ENCODE measurements at places on chromosomes 7 and 10.

DNA sequence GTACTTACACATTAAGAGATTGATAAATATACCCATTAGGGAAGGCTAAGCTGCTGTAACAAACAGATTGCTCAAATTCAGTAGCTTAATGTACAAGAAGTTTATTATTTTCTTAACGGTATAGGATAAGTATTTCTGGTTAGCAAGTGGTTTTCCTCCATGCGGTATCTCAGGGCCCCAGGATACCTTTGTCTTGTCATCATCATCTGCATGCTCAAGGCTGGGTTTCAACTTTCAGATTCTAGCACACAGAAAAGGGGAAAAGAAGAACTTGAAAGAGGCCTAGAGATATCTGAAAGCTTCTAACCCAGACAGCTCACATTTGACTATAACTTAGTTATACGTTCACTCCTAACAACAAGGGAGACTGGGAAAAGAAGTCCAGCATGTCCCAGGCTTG is 11.8 kb upstream of the GALNT17 start:
- no peak for DNase-seq

GRCh38 chr10:35005868-35006267 is 84.3 kb downstream of the CUL2 start:
- no peak for DNase-seq

DNA sequence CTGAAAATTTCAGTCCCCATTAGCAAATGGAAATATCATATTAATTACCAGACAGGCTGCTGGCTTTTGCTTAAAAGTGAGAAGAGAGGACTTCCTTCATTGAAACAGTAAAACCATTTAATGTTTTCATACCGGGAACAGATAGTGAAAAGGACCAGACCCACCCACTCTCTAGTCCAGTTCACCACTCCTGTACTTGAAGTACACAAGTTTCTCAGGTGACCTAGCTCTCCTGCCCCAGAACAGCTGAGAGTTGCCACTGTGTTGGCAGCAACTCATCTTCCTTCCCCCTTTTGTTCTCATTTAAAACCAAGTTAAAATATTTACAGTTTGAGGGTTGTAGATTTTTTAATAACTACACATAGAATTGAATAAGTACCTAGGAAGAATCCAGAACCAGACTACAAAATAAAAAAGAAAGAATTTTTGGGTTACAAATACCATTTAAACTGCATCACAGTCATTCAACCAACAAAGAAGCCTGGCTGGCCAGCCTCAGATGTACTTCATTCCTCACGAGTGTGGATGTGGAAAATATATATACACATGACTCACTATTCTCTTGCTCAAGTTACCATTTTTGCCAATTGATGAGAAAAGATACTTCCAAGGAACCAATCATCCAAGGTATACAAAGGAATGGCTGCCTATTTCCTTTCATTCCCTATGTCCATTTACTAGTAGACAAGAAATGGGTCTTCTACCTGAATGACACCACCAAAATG is 68.1 kb downstream of the VPS41 start:
- no peak for DNase-seq

- no peak for DNase-seq
These were observed 126.1 kb upstream of the GRB10 start for GRCh38 chr7:50908628-50909290.

Measured in stimulated activated CD8-positive, alpha-beta memory T cell treated with anti-CD3 and anti-CD28 coated beads, Interleukin-7, amount 100 ng/mL, for 1 hour (primary cell).